Endodermal cell (in vitro differentiated cells): ENCODE measurements at places on chromosomes 3 and 15. TPM values are rescaled to one million over a fixed set of nuclear protein-coding genes. Genes with fewer than 3 reads are reported as not detected.

DNA sequence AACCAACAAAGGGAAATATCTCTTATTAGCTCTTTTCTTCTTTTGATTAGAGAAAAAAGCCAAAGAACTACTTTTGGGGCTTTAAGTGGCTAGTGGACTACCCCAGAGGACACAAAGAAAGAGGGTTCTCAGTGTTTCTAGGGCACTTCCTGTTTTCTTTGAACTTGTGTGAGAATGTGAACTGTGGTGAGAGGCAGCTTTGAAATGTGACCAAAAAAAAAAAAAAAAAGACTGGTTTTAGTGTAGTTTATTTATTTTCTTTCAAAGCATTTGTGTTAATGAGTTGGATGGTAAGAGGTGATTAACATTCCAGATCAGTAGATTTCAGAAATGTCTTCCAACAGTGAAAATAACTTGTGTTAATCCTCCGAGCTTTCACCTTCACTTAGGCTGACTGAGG lies 32.4 kb downstream of the SELENOT start:
- no peak for DNase-seq

GRCh38 chr3:63727233-63727632 lies 74.8 kb downstream of the SNTN start:
- DNase-seq, result no peak

DNA sequence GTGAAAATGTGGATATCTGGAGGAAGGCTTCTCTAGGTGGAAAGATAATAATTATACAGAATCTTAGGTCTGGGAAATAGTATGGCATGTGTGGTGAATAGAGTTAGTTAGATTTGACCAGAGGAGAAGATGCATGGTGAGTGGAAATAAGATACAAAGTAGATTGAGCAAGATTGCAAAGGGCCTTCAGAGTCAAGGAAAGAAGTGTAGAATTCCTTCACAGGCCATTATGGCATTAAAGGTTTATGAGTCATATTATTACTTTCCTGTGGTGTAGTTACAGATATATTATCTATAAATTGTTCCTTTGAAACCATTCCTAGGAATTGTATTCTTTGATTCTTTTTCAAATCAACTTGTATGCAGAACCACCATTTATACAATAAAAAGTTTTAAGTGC lies 660.3 kb downstream of the SI start:
- no peak for DNase-seq

GRCh38 chr15:95345867-95346266 lies 984.6 kb upstream of the NR2F2 start:
- no peak for DNase-seq

DNA sequence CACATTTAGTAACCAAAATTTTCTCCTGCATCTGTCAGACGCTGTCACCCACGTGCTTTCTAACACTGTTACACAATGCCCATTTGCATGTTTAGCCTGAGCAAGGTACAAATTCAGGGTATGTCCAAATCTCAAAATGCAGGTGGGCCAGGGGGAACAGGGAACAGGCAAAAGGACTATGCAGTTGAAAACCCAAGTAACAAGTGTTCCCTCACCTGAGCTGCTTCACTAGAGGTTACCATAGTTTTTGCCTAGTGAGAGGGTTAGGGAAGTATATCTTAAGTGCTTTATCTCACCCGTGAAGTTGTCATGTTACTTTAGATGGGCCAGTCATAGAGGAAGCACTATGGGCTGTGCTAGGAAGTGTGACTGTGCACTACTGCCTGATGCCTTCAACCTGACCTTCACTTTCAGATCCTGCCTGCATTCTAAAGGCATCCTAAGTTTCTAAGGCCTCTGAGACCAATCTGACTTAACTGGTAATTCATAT lies 6.0 kb upstream of the TMEM87A start:
- DNase-seq, result no peak

- no peak for DNase-seq
These were observed 38.0 kb downstream of the CADPS start for GRCh38 chr3:62837145-62837787.

DNA sequence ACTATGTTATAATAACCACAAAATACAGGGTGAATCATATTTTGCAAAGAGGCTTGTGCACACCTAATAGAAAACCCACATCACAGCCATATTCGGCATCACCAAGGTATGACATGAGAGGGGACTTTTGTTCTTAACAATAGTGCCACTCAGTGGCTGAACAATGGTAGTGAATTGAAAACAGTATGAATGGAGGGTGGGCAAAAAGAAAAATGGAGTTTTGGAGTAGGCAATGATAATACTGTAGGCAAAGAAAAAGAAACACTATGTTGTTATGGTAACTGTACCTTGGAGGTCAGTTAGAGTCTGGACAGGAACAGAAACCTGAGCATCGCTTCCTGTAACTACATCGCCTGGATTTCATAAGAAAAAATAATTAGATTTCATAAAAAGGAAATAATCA lies 348.6 kb downstream of the PLCL2 start:
- DNase-seq, result no peak

DNA sequence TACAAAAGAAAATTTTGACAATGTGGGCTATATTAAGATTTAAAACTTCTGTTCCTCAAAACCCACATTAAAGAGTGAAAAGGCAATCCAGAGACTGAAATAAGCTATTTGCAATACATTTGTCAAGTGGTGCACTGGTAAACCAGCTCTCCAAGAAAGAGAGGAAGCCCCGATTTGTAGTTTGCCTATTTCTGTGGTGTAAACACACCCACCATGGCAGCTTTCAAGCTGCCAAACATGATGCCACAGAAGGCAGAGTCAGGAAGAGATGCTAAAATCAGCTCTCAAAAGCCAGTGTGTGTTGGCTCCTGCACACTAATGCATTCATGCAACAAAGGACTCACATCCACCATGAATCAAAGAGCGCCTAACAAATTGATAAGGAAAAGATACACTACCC lies 17.5 kb downstream of the RFTN1 start:
- DNase-seq, result no peak

- no peak for DNase-seq
These were observed 393.2 kb downstream of the SOX2 start for GRCh38 chr3:182104881-182105280.

DNA sequence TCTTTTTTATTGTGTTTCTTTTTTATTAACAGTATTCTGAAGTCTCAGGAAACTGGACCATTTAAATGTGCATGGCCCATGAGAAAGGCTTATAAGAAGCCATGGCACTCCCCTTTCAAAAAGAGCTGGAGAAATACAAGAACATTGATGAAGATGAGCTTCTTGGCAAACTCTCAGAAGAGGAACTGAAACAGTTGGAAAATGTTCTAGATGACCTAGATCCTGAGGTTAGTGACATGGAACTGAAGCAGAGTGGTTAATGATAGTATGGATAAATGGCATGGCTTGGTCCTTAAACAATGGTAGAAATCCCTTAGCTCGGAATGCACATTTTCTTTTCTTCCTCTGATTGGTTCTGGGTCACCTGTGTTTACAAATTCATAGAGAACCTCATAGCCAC lies 14.9 kb downstream of the TMOD2 start:
- DNase-seq, result no peak

- peak; percentile 84 for DNase-seq
These were observed 122.6 kb downstream of the LRIG1 start for GRCh38 chr3:66378256-66378655.

DNA sequence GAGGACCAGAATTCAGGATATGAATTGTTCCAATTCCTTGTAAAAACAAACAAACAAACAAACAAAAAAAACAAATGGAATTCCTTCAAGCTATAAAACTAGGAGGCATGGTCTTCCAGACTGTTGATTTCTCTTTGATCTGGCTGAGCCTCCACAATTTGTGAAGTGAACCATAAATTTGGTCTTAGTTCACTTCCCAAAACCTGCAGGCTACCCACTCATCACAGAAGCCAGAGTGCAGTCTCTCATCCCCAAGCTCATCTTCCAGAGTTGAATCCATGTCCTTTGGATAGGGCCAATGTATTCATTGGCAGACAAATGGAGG lies 203.9 kb downstream of the DTWD1 start:
- no peak for DNase-seq

DNA sequence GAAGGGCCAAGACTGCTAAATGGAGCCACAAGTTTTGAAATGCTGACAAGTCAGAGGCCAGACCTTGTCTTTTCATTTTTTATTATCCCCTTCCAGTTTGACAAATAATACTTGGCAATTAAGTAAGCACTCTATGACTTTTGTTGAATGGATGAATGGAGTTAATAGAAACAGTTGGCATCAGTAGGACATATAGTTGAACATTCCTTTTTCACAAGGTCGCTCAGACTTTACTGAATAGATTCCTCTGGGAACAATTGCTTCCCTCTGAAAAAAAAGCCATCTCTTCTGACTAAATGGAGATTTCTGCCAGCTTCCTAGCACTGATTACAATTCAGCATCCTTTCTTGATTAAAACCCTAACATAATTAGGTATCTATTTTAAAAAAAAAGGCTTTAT lies 53.2 kb downstream of the TRA2B start:
- DNase-seq, result no peak

DNA sequence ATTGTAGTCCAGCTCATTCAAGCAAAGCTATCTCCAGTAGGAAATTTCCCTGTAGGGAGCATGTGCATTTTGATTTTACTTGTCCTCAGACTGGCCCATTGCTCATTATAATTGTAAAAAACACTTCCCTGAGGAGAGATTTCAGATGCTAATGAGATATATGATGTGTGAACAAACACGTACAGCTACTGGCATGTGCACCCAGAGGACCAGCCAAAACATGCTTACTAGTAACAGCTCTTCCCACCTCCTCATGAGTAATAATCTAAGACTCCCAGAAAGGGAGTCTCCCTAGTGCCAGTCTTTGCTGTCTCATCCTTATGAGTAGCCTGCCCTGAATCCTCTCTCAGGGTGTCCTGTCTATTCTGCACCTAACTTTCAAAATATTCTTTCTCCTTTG lies 43.4 kb downstream of the FBXO22 start:
- no peak for DNase-seq

DNA sequence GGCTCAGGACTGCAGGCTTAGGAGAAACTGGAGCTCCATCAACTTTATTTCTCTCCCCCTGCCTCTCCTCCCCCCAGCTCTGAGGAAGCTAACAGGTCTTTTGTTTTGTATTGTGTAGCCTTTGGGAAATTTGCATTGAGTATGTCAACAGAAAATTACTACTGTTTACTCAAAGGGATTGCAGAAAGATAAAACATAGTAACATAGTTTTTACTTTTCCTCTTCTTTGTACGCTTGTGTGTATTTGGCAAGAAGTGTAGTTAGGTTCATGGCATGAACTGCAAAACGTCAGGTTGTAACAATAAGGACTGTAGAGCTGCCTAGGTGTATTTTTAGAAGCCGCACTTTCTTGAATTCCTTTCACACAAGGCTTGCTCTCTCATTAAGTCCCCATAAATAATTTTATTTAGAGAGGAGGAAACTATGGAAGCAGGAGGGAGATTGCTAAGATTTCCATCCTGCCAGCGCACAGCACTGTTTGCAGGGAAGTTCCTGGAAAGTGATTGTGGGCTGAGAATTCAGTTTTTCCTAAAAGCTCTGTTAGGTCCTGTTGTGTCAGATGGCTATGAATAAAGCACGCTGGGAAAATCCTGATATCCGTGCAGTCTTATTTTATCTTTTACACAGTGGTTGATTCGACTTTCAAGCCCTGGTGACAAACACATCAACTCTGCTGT lies 21.1 kb upstream of the SATB1 start:
- DNase-seq, result no peak

DNA sequence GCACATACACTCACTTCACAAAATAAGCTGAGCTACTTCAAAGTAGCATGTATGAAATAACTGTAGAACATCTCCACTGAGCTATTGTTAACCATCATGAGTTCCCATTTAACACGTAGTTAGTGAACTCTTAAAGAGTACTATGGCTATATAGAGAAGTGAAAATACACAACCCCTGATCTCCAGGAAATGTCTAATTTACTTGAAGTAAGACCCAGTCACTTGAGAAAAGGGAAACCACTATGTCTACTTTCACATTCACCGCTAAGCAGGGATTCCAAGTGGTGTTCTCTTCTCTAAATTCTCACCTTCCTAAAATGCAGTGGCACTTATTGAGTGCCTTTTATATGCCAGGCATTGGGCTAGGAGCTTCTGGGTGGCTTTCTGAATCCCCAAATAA lies 35.0 kb upstream of the COLQ start:
- no peak for DNase-seq

DNA sequence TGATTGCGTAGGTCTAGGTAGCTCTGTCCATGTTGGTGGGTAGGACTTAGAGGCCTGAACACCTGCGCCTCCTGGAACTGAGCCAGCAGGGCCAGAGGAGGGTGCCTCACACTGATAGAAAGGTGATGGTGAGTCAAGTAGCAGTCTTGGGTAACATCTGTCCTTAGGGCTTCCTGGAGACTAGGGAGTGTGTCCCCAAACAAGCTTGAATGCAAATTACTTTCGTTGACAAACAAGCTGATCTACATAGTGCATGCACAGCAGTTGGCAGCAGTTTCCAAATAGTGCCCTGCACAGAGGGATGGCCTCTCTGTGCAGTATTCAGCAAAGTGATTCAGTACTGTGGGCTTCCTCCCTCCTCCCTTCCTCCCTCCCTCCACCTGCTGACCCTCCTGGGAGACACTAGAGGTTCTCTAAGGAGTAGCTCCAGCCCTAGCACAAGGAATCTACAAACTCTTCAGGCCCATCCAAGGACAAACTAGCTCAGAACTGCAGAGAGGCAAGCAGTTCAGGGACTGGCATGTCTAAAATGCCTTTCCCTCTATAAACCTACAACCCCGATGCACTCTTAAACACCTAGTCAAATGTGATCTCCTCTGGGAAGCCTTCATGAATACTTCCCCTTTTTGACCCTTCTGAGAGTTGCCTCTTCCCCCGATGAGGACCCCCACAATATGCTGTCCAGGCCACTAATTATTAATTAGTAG lies 61.0 kb downstream of the TLE3 start:
- no peak for DNase-seq

GRCh38 chr15:81280696-81281455 lies 43.1 kb downstream of the STARD5 start:
- DNase-seq, result no peak

DNA sequence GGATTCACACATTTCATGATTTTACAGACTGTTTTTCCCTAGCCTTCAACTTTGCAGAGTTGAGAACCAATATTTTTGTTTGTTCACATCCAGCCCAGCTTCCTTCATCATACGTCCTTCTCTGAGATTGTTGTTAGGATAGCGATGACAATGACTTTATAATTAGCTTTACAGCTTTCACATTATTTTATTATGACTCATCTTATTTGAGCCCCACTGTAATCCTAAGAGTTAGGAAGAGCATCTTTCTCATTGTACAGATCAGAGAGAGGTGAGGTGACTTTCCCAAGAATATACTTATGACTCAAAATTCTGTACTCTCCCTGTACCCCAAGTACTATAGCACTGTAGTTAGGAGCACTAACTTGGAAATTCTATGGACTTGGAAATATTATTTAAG lies 156.1 kb downstream of the ALDH1A2 start:
- DNase-seq, result no peak

GRCh38 chr3:111517801-111518200 lies 24.2 kb upstream of the CD96 start:
- no peak for DNase-seq

- DNase-seq, result no peak
These were observed 665.5 kb upstream of the NAALADL2 start for GRCh38 chr3:174193604-174194003.

NMNAT3 gene
- 0.75 to 1.2 TPM (median 0.95 TPM) in 3 replicates for total RNA-seq

XCR1 gene
- not detected in 2 replicates for total RNA-seq

POPDC2 gene
- total RNA-seq, result 0.40 to 0.95 TPM (median 0.59 TPM) in 3 replicates

PRR20G gene
- not detected in 2 replicates for total RNA-seq

IMPG2 gene
- total RNA-seq, result 0.26 and 0.27 TPM in 2 replicates

FES gene
- 21.7 and 29.9 TPM in 2 replicates for total RNA-seq

HIGD2B gene
- total RNA-seq, result not detected in 3 replicates

NAALADL2 gene
- total RNA-seq, result 1.6 to 2.3 TPM (median 1.9 TPM) in 3 replicates

TXNRD3 gene
- total RNA-seq, result 12.5 and 13.1 TPM in 2 replicates

MAP2K5 gene
- 14.6 and 17.1 TPM in 2 replicates for total RNA-seq

ZMYND10 gene
- total RNA-seq, result 0.43 and 1.4 TPM in 2 replicates

SLC38A3 gene
- 1.5 to 8.2 TPM (median 2.0 TPM) in 3 replicates for total RNA-seq

C3orf22 gene
- total RNA-seq, result not detected in 3 replicates
